Mesangial cell (primary cell): ENCODE measurements at places on chromosomes 2 and 18. TPM values are rescaled to one million over a fixed set of nuclear protein-coding genes. Genes with fewer than 3 reads are reported as not detected.

PJVK gene
- 0.16 and 21.9 TPM in 2 replicates for total RNA-seq

DGUOK gene
- 68.8 and 73.3 TPM in 2 replicates for total RNA-seq

PROKR1 gene
- not detected in 2 replicates for total RNA-seq

POMC gene
- 2.0 and 6.5 TPM in 2 replicates for total RNA-seq

ACAA2 gene
- 53.4 and 68.6 TPM in 2 replicates for total RNA-seq

RNU2-63P gene
- not detected in 2 replicates for total RNA-seq

SRBD1 gene
- total RNA-seq = 8.0 and 11.1 TPM in 2 replicates

BOLL gene
- not detected in 2 replicates for total RNA-seq

HOXD12 gene
- total RNA-seq = not detected in 2 replicates

RAB12 gene
- total RNA-seq = 22.8 and 24.1 TPM in 2 replicates

INHBB gene
- total RNA-seq = under 0.01 TPM in 1 of 2 replicates, not detected in the other

CCDC68 gene
- 1.0 and 2.6 TPM in 2 replicates for total RNA-seq

DOK1 gene
- 32.8 and 43.5 TPM in 2 replicates for total RNA-seq

FHOD3 gene
- 28.7 and 55.8 TPM in 2 replicates for total RNA-seq

GAD1 gene
- total RNA-seq = not detected in 2 replicates

DHRS9 gene
- 0.81 TPM in 1 of 2 replicates, not detected in the other for total RNA-seq

GALNT14 gene
- total RNA-seq = 73.3 and 217 TPM in 2 replicates

TMEM169 gene
- total RNA-seq = 1.6 and 7.0 TPM in 2 replicates

ANKRD62 gene
- not detected in 2 replicates for total RNA-seq

CD207 gene
- total RNA-seq = not detected in 2 replicates

SLC25A12 gene
- 9.3 and 9.4 TPM in 2 replicates for total RNA-seq

NYAP2 gene
- not detected in 2 replicates for total RNA-seq

FBXO48 gene
- 0.13 and 0.33 TPM in 2 replicates for total RNA-seq

SERPINB13 gene
- total RNA-seq = not detected in 2 replicates

SCYGR4 gene
- total RNA-seq = not detected in 2 replicates

ZSWIM2 gene
- not detected in 2 replicates for total RNA-seq

HOXD8 gene
- 10.8 and 16.0 TPM in 2 replicates for total RNA-seq

LYPD6 gene
- total RNA-seq = 2.9 and 5.9 TPM in 2 replicates

AQP12B gene
- not detected in 2 replicates for total RNA-seq

ZNF519 gene
- 1.9 and 4.6 TPM in 2 replicates for total RNA-seq

MEP1B gene
- total RNA-seq = not detected in 2 replicates

TMEM178A gene
- total RNA-seq = 4.4 and 12.5 TPM in 2 replicates
